ENCODE measurements at places on chromosomes 4 and X.

- no peak for DNase-seq
These were observed 60.5 kb downstream of the NHS start for GRCh38 chrX:17435476-17435875.

GRCh38 chr4:119016636-119017035, 119.0 kb upstream of the MYOZ2 start:
- no peak for DNase-seq

- no peak for DNase-seq
These were observed 8.6 kb upstream of the UBQLN2 start for GRCh38 chrX:56554870-56555269.

DNA sequence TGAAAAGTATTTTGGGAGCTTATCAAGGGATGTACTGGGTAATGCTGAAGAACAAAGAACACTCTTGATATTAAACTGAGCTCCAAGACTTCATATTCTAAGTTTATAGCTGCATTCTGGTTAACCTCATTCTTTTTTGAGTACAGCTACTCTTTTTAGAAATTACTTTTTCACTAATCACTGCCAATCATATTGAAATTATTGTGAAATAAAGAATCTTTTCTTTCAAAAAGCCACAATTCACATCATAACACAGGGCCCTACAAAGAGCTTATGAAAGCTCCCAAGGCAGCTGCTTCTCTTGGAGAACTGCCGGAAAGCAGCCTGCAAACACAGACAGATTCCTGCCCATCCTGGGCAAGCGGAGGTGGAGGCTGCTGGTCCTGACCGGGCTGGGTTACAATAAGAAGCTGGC, 121.4 kb downstream of the RNF150 start:
- DNase-seq: no peak

GRCh38 chrX:106341823-106342222, 173.7 kb downstream of the PWWP3B start:
- no peak for DNase-seq

Measured in erythroblast (primary cell).